LHCN-M2 (cell line): ENCODE measurements at places on chromosomes 16 and 17. TPM values are rescaled to one million over a fixed set of nuclear protein-coding genes. Genes with fewer than 3 reads are reported as not detected.

The PSMD7 gene
- 94.3 and 99.2 TPM in 2 replicates for total RNA-seq

DNA sequence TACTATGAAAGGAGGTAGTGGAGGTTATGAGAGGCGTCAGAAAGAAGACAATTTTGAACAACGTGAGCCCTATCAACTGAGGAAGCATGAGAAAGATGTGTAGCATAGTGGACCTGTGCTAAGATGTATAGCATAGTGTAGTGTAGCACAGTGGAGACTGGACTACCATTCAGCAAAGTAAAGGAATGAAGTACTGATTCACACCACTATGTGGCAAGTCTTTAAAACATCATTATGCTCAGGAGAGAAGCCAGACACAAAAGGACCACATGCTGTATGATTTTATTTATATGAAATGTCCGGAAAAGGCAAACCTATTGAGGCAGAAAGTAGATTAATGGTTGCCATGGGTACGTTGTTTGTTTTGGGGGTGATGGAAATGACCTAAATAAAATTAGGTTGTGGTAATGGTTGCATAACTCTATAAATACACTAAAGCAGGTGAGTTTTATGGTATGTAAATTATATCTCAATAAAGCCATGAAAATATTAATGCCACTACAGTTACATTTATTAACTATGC is 20.4 kb upstream of the XYLT1 start:
- no peak for DNase-seq

GRCh38 chr17:56173958-56174835 is 20.9 kb downstream of the ANKFN1 start:
- peak; percentile 80 for DNase-seq

GRCh38 chr17:77466140-77466539 is 325.4 kb downstream of the SEC14L1 start:
- no peak for DNase-seq

DNA sequence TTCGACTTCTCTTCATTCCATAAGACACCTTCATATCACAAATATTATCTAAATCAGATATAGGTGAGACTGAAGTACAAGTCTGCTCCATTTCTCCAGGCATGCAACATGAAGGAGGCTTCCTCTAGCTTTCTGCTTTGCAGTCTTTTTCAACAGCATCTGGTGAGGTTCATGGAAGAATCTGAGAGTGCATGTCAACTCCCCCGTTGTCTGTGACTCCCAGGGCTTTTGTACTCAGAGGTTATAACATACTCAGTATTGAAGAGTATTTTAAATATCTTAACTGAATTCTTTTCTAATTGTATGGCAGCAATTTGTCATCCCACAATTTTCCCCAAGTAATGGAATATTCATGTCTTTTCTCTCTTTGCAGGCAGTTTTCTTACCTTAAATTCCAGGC is 448.7 kb downstream of the CDH8 start:
- DNase-seq: no peak

The BOLA2B gene
- total RNA-seq: 257 and 647 TPM in 2 replicates

The TP53TG3B gene
- total RNA-seq: not detected in 2 replicates

- DNase-seq: no peak
Measured at GRCh38 chr16:62717026-62717425, 680.8 kb upstream of the CDH8 start.

GRCh38 chr16:72287649-72288048 is 115.7 kb upstream of the PMFBP1 start:
- DNase-seq: no peak

DNA sequence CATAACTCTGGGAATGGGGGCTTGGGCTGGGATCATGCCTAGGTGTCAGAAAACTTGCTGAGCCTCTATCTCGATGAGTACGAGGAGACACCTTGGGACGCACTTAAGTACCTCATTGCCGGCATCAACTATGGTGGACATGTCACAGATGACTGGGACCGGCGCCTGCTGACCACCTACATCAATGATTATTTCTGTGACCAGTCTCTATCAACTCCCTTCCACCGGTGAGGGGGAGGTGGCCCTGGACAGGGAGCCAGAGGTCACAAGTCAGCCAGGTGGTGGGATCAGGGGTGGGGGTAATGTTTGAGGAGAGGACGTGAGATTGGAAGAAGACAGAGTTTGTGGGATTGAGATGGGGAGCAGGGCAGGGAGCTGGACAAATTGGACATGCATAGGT is 3.4 kb upstream of the KDM6B start:
- no peak for DNase-seq

The KRTAP4-9 gene
- total RNA-seq: not detected in 2 replicates

GRCh38 chr17:57538736-57539456 is 206.2 kb downstream of the CCDC182 start:
- DNase-seq: no peak

The PRSS36 gene
- total RNA-seq: 0.40 and 0.64 TPM in 2 replicates

- DNase-seq: no peak
Measured at GRCh38 chr16:75921281-75921680, 195.0 kb upstream of the CPHXL start.

GRCh38 chr16:70480127-70481105 is 26.0 kb downstream of the FCSK start:
- no peak for DNase-seq

DNA sequence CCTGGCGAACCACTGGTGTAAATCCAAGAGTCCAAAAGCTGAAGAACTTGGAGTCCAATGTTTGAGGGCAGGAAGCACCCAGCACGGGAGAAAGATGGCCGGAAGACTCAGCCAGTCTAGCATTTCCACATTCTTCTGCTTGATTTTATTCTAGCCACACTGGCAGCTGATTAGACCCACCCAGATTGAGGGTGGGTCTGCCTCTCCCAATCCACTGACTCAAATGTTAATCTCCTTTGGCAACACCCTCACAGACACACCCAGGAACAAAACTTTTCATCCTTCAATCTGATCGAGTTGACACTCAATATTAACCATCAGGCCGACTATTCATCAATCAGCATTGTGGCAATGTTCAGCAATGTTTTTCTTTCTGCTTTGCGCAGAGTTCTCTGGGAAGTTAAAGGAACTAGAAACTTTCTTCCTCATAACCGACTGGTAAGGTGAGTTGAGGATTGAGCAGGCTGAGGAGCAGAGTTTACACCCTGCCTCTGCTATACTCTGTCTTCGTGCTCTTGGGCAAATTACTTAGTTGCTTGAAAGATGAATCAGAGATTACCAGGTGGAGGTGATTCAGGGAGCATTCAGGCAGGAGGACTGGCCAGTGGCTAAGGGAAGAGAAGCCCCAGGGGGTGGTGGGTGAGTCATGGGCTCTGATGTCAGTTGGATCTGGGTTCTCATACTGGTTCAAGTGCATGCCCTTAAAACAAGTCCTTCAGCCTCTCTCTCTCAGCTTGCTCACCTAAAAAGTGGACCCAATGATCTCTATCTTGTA is 28.2 kb upstream of the BRD7 start:
- DNase-seq: peak; percentile 14

The PRR29 gene
- 0.13 TPM in 1 of 2 replicates, not detected in the other for total RNA-seq

DNA sequence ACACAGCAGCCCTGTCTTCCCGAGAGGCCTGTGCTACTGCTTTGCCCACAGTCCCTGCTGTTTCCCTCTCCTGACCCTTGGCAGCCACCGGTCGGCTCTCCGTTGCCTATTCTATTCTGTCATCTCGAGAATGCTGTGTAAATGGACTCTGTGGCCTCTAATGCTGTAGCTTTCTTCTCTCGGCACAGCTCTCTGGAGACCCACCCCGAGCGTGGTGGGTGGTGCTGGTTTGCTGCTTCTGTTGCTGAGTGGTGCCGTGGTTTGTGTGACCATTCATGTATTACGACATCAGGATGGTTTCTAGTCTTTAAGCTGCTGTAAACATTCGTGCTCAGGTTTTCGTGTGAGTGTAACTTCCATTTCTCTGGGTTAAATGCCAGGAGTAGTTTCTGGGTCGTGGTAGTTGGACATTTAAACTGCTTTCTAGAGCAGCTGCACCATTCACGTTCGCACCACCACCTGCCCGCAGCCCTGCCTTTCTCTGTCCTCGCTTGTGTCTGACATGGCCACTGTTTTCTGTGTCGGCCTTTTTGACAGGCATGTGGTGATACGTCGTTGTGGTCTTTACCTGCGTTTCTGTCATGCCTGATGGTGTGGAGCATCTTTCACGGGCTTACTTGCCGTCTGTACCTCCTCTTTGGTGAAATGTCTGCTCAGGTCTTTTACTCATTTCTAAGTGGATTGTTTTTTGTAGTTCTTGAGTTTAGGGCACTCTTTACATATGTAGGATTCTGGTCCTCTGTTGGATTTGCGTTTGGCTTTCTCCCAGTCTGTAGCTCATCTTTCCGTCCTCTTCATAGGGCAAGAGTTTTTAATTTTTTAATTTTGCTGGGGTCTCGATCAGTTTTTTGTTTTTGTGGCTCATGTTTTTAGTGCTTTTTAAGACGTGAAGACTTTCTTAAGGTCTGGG is 47.7 kb upstream of the ZNF750 start:
- DNase-seq: peak; percentile 7

The ASGR1 gene
- total RNA-seq: 0.29 and 1.4 TPM in 2 replicates

- no peak for DNase-seq
Measured at GRCh38 chr17:74443516-74444296, 11.8 kb downstream of the GPRC5C start.
